Activated gamma-delta T cell treated with anti-CD3 and anti-CD28 coated beads, Interleukin-2, amount 50 U/mL, for 16 hours (primary cell): ENCODE measurements at places on chromosomes 11 and 22.
A peak's percentile ranks its signal among the peaks of the same experiment; 100 is the strongest.

DNA sequence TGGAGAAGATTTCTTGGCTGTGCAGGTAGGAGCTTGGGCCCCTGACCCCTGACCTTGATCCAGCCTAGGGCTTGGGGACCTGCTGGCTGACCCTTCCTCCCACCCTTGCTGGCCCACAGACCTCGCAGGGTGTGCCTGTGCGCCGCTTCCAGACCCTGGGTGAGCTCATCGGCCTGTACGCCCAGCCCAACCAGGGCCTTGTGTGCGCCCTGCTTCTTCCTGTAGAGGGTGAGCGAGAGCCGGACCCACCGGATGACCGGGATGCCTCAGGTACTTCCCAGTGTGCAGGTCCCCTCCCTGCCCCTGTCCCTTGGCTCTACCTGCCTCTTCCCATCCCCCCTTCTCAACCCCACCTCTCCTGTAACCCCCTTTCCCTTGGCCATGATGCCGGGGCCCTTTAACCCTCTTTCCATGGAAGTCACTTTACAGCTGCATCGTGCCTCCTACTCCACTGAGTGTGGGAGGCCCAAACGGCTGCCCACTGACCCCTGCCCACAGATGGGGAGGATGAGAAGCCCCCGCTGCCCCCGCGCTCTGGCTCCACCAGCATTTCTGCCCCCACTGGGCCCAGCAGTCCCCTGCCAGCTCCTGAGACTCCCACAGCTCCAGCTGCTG lies 3.8 kb downstream of the INPPL1 start:
- no peak for DNase-seq

DNA sequence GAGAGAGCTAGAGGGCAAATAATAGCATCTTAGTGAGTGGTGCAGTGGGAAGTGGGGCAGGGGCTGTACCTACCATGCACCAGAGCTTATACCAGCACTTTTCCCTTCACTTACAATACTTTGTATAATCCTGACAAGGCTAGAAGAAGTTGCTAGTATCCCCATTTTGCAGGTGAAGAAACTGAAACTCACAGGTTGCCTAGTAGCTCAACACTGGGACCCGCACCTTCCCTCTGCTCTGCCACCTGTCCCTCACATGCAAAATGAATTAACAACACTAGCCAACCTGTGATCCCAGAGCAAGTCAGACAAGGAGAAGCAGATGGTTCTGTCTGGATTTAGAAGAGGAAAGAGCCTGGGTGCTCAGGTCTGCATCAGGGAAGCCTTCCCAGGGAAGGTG lies 510.4 kb downstream of the BUD13 start:
- DNase-seq = no peak

GRCh38 chr11:85748455-85748891 lies 62.5 kb downstream of the SYTL2 start:
- no peak for DNase-seq

- no peak for DNase-seq
Measured at GRCh38 chr11:73521621-73522020, 76.3 kb downstream of the FAM168A start.

- no peak for DNase-seq
Measured at GRCh38 chr11:123509737-123510578, 79.9 kb downstream of the GRAMD1B start.

DNA sequence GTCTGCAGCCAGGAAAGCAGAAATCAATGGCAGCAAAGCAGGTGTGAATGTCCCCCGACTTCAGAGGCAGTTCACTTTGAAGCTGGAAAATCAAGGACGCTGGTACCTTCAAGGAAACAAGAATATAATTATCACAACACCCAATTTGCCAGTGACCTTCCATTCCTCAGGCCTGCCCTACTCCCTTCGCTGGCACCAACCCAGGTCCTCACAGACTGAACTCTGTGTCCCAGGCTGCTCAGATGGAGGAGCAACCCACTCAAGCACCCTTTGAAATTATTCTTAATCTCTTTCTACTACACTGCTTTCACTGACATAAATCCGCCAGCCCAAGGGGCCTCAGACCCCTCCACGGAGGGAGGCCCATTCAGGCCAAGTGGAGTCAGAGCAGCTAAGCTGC lies 64.7 kb upstream of the WT1 start:
- no peak for DNase-seq

DNA sequence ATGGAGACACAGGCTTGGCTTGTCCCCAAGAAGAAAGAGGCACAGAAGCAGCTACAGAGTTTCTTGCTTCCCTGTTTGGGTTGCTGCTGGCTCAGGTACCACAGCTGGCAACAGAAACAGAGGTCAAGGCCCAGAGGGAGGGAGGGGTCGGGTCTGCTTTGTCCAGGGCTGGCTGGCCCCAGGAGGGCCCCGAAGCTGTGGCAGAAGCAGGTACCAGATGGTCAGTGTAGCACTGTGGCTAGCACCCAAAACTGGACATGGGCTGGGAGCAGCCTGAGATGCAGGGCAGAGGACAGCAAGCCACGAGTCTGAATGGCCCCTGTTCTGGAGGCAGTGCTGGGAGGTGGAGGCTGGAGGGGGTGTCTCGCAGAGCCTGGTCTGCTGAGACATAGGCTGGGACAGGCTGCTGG lies 52.3 kb upstream of the CCDC188 start:
- no peak for DNase-seq

DNA sequence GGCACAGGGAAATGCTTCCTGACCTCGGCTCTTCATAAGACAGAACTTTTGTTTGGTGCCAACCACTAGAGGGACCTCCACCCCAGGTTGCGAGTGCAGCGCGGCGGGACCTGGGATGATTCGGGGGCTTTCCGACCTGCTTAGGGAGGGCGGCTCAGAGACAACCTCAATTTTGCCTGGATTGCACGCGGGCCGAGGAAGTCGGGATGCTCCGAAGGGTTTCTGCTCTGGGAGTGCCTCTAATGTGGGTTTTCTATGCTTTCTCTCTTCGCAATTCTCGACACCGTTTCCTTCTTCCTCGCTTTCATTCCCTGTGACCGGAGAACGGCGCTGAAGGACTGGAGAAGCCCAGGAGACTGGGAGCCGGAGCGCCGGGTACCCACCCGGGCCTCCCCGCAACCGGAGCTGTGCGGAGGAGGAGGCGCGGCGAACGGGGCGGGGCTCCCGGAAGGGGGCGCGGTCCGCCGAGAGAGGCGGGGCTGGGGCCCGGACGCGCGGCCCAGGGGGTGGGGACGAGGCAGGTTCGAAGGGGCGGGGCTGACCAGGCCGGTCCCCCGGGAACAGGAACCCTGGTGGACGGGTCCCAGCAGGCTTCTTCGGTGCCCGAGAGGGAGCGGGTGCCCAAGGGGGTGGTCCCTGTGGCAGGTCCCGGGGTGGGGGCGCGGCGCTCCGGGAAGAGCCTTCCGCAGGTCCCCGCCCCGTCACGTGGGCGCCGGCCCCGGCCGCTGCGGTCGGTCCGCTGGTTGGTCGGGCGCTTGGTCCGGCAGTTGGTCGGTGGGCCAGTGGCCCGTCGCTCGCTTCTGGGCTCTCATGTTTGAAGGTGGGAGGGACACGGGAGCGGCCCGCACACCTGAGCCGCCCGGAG lies at the start of gene PPFIBP2:
PPFIBP2 (plus strand) TSS at position 766 of the 865 bp plus-strand sequence. CDS start 35,477 bp downstream, outside the sequence.
- peak; percentile 71 for DNase-seq

DNA sequence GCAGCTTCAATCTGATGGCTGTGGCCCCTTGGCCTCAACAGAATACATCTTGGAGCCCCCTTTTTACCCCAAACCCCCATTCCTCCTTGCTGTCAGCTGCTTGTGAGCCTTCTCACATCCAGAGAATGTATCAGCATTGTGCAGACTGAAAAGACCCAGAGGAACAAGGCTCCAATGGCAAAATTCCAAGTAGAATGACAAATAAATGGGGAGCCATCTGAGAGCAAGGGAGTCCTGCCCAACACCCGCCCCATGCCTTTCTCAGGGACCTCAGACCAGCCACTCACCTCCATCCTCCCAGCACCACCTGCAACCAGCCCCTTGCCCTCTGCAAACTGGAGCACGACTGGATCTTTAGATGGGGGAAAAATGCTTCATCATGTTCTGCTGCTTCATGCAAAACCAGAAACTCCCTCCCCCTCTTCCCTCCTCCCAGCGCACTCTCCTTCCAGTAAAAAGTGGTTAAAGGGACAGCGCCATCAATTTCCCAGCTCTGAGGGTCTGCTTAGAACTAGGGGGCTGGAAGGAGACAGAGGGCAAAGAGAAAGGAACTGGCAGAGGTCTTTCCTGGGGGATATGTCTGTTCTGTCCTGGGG lies 2.2 kb upstream of the NEFH start:
- no peak for DNase-seq

- DNase-seq = no peak
Measured at GRCh38 chr11:11411401-11411985, 58.4 kb upstream of the CSNK2A3 start.

DNA sequence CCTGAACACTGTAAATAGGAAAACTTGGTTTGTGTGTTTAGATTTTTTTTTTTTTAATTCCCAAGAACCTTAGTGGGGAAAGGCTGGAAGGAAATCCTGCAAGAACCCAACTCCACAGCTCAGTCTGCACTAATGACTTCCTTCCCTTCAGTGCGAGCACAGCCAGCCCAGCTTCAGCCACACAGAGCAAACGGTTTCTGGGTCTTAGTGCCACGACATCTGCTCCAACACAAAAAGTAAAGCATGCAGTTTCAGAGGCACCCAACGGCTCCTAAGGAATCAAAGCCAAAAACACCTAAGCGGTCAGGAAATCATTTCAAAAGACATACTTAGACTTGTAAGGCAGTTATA lies 236.1 kb downstream of the TTC28 start:
- no peak for DNase-seq

DNA sequence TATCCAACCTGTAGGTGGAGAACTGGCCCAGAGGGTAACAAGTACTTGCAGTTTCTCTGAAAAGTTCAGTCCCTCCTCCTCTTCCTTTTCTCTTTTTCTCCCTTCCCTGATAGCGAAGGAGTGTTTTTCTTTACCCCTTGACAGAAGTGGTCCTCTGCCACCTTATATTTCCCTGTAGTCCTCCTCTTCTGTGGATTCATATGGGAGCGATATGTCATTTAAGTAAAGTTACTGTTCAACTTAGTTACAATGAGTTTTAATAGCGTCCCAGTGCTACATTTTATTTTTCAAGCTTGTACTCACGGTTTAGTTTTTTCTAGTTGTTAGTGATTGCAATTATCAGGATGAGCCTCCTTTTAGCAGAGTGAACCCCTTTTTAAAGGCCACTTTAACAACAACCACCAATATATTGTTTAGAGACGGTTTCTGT lies 1.4 kb downstream of the PCF11 start:
- DNase-seq = no peak

DNA sequence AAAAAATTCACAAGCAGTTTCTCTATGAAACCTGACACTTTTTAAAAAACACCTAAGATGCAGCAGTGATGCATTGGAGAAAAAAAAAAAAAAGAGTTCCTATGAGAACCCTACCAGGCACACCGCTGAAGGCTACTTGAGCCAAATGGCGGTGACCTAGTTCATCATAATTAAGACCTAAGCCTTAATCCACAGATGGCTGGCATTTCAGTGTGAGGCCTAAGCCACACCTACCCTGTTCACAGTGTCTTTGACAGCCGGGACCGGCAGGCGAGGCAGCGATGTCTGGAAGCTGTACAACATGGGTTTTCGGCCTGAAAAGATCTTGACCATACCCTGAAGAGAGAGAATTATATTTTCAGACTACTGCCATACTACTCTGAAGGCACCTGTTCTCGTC lies 38.0 kb downstream of the CPT1A start:
- DNase-seq = no peak

GRCh38 chr11:47507563-47508239 lies 45.2 kb downstream of the CELF1 start:
- DNase-seq = no peak

GRCh38 chr11:77425346-77425745 lies 48.5 kb downstream of the PAK1 start:
- no peak for DNase-seq

DNA sequence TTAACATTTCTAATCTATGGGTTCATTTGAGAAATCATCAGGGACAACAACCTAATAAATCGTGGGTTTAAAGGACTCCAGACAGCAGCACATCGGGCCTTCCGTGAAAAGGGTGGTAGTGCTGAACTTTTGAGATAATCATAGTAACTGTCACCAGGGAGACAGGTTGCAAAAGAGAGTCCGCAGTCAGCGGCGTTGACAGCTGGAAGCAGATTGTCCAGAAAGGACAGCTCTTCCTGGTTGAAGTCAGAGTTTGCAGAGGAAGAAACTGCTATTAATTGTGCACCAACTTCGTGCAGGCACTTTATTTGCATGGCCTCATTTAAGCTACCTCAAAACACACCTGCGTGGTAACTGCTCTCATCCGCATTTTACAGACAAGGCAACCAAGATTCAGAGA lies 20.5 kb upstream of the ISX start:
- DNase-seq = no peak

DNA sequence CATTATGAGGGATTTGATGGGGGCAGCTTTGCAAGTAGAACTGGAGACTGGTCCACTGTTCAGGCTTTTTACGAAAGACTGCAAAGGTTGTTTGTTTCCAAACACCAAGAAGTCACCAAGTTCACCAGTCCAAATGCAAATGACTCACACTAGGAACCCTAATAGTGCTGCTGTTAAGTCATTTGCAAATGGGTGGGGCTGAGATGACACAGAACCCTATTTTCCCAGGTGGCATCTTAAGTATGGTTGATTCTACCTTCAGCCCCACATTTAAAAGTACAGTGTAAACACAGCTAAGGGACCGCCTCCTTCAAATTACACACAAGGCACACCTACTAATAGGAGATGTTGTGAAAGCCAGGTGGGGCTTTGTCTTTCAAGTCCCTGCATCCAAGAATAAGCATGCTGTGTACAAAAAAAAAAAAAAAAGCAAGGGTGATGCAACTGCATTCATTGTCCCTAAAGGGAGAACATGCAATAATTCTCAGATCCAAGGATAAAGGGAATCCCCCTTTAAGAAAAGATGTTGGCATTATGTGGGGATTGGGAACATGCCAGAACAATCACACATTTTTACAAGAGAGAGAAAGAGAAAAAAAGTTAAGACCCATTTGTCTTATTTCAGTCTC lies 27.3 kb downstream of the BDNF start:
- no peak for DNase-seq

GRCh38 chr11:58577555-58578135 lies 1.2 kb upstream of the ZFP91 start:
- DNase-seq = peak; percentile 74

GRCh38 chr11:12604557-12605153 lies 69.6 kb upstream of the TEAD1 start:
- DNase-seq = no peak

- no peak for DNase-seq
Measured at GRCh38 chr11:12288212-12288930, 89.0 kb upstream of the PARVA start.
